Thymus (tissue), 14 donors: ENCODE measurements at places on chromosomes 12 and 14. TPM values are rescaled to one million over a fixed set of nuclear protein-coding genes. Genes with fewer than 3 reads are reported as not detected.

The LHX5 gene
- 0.05 TPM for polyA plus RNA-seq

The ISM2 gene
- polyA plus RNA-seq = 0.18 TPM

The KRT71 gene
- 3.6 TPM for polyA plus RNA-seq

The PARPBP gene
- polyA plus RNA-seq = 6.6 TPM

- no peak for DNase-seq
- peaks cover 1% of the 10 kb centered on the region for H3K4me1 ChIP-seq
- no peaks in the 10 kb centered on the region for H3K36me3 ChIP-seq
- H3K4me3 ChIP-seq = no peak overlapping the region
These were observed 6.0 kb upstream of the LRP6 start for GRCh38 chr12:12272869-12273268.

GRCh38 chr12:6494258-6494743 lies 399 bp downstream of the NCAPD2 start:
- peak overlapping the region; percentile 98 for H3K4me3 ChIP-seq
- peaks cover 24% of the 10 kb centered on the region for H3K36me3 ChIP-seq
- peaks cover 21% of the 10 kb centered on the region for H3K4me1 ChIP-seq
- no peak for DNase-seq

DNA sequence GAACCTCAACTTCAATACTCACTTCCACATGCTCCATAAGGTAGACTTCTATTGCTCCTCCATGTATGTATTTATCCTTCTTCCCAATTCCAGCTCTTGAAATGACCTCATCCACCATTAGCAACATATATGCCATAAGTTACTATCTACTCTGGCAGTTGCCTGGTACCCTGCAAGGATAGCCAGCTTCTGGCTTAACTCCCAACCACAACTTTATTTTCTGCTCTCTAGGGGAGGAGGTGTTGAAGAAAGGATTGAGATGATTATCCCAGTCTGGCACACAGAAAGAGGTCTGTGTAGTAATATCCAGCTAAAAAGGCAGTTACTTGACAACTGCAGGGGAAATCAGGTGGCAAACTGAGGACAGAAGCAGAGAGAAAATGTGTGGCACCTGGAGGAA lies 71.5 kb upstream of the MDM1 start:
- H3K27ac ChIP-seq = no peak overlapping the region
- DNase-seq = no peak
- no peak overlapping the region for H3K4me3 ChIP-seq

DNA sequence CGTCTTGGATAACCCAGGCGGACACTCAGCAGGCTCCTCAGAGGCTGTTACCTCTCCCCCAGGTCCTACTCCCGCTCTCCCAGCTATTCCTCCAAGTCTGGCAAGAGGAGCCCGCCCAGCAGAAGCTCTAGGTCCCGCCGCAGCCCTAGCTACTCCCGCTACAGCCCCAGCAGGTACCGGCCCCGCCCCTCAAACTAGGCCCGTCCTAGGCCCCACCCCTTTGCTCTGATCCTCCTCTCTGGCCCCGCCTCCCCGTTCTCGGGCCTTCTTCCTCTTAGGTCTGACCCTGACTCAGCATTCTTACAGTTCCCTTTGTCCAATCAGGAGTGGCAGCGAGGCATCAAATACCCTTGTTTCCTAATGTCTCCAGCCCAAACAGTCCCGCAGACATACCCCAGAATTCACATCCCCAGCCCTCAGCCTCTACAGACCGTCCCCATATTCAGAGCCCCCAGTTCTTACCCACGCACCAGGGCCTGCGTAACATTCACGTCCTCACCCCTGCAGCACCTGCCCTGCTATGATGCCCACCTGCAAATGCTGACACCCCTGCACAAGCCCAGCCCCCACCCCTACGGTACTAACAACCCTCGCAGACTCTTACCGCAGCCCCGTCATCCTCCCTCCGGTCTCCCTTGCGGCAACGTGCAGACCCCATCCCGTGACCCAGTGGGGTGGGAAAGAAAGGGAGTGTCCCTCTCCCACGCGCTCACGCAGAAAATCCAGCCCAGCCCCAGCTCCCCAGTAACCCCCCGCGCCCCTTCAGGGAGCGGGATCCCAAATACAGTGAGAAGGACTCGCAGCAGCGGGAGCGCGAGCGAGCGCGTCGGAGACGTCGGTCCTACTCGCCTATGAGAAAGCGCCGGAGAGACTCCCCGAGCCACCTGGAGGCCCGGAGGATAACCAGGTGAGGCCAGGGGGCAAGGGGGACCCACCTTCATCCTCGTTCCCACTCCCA lies 25.0 kb upstream of the HSPB8 start:
- H3K4me1 ChIP-seq = no peaks in the 10 kb centered on the region
- no peaks in the 10 kb centered on the region for H3K27me3 ChIP-seq
- H3K36me3 ChIP-seq = no peaks in the 10 kb centered on the region
- H3K27ac ChIP-seq = no peak overlapping the region
- H3K4me3 ChIP-seq = no peak overlapping the region
- no peak for DNase-seq

- no peaks in the 10 kb centered on the region for H3K4me1 ChIP-seq
- H3K36me3 ChIP-seq = no peaks in the 10 kb centered on the region
- no peak overlapping the region for H3K4me3 ChIP-seq
- no peaks in the 10 kb centered on the region for H3K27me3 ChIP-seq
- DNase-seq = no peak
- no peak overlapping the region for H3K27ac ChIP-seq
These were observed 185.1 kb downstream of the ATXN7L3B start for GRCh38 chr12:74722709-74723108.

DNA sequence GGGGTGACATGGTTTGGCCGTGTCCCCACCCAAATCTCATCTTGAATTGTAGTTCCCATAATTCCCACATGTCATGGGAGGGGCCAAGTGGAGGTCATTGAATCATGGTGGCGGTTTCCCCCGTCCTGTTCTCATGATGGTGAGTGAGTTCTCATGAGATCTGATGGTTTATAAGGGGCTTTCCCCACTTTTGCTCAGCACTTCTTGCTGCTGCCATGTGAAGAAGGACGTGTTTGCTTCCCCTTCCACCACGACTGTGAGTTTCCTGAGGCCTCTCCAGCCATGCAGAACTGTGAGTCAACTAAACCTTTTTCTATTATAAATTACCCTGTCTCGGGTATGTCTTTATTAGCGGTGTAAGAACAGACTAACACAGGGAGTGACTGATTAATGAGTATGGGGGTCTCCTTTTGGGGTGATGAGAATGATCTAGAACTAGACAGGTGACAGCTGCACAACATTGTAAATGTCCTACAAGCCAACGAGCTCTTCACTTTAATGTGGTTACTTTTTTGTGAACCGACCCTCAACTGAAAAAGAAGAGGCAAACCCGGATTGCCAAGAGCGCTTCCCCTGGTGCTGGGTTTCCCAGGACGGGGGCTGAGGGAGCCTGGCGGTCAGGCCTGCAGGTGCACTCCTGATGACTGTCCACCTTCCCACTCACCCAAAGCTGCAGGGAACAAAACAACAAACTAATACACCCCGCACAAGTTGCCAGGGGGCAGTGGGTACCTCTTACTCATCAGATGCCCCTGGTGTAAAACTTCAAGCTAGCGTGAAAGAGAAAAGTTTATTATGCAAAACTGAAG lies 90.1 kb downstream of the NCOR2 start:
- no peak overlapping the region for H3K27ac ChIP-seq
- H3K4me1 ChIP-seq = peaks cover 15% of the 10 kb centered on the region
- no peak for DNase-seq
- H3K36me3 ChIP-seq = peaks cover 76% of the 10 kb centered on the region
- no peak overlapping the region for H3K4me3 ChIP-seq

DNA sequence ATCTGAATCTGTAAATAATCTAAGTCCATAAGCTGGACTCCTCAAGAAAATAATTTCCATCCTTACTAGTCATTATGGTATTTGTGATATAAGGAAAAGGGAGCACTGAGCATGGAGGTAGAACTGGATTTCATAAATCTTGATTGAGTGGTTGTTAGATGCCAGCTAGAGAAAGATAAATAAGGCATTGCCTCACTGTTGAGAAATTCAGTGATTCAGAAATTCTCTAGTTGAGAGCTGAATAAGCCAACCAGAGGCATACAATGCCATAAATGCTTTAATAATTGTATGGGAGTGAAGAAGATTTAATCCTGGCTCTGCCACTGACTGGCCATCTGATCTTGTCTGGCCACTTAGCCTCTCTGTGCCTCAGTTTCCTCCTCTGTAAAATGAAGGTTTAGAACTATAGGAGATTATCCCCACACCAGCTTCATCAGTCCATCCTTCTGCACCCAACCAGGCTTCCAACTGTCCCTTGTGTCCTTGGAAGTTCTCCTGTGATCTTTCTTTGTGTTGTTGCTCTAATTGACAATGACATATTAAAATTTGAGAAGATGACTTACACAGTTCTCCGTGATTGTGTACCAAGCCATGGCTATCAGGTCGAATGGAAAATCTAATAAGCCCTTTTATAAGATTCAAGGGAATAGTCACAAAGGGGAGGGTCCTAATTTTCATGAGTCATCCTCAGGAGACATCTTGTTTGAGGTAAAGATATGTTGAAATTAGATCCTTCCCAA lies 394.3 kb downstream of the EGLN3 start:
- no peak for DNase-seq
- no peak overlapping the region for H3K4me3 ChIP-seq

DNA sequence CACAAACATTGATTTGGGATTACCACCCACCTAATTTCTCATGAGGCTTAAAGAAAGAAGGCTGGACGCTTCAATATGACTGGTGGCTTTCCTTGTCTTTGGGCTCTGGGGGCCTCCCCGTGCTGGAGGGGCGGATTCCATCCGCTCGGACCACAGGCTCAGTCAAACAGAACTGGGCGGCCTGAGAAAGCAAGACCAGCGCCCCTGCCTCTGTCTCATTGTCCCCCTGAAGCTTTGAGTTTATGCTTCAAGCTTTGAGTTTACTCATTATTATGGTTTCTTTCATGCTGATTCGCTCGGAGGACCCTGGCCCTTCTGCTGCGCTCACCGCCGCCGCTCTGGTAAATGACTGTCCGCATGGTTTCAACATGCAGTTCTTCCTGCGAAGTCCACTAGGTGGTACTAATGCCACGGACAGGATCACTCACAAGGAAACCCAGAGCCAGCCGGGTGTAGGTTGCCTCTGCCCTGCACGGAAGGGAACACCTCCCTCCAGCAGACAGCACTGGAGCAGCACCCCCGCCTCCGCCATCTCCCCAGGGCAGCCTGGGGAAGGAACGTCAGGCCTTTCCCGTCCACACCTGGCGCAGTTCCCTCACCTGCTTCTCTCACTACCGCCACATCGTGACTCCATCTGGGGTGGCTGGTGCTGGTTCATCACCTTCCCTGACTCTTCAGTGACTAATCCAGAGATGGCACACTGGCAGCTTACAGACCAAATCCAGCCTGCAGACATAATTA lies 13.2 kb upstream of the TIGAR start:
- H3K4me1 ChIP-seq = no peaks in the 10 kb centered on the region
- peak; percentile 27 for DNase-seq
- no peaks in the 10 kb centered on the region for H3K27me3 ChIP-seq
